Stimulated activated CD4-positive, alpha-beta T cell treated with anti-CD3 and anti-CD28 coated beads, Interleukin-2, amount 100 ng/mL, for 24 hours (primary cell): ENCODE measurements at places on chromosomes 7 and 10.

- no peak for DNase-seq
These were observed 233.4 kb downstream of the WDR37 start for GRCh38 chr10:1289591-1289990.

- DNase-seq: peak; percentile 51
These were observed 162.2 kb downstream of the SH3PXD2A start for GRCh38 chr10:103692952-103693811.

DNA sequence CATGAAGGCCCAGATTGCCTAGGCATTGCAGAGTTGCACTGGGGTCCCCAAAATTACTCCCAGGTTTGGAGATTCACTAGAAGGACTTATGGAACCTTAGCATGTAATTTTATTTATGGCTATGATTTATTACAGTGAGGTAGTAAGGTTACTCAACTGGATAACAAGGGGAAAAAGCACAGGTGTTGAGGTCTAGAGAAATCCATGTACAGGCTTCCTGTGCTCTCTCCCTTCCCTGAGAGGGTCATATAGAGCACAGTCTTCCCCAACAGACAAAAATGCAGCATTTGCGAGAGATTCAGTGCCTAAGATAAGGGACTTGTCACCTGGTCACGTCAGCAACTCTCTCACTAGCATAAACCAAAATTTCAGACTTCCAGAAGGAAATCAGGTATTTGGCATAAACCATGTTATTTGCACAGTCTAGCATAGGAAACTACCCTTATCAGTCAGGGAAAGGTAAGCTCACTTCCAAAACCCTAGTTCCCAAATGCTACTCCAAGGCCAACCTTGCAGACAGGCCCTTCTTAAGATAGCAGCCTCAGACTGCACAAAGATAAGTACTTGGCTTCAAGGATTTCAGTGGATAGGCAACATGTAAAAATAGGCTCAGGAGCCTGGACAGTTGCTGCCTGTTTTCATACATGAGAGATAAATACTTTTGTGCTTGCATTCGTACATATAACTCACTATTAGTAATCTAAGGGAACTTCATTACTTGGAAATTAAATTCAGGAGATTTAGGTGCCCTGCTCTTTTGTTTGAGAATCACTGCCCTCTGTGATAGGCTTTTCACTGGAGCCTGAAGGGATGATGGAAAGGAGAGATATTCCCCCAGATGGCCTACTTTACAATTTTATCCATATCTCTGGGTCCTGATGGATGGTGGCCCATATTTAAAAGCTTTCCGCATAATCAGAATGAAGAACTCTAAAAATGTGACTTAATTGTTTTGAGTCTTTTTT lies 378.4 kb upstream of the LRGUK start:
- DNase-seq: no peak

GRCh38 chr10:86282664-86283465 lies 83.7 kb downstream of the GRID1 start:
- DNase-seq: no peak

GRCh38 chr10:94224656-94225055 lies 138.1 kb downstream of the NOC3L start:
- no peak for DNase-seq

- DNase-seq: no peak
These were observed 88.8 kb upstream of the TNS3 start for GRCh38 chr7:47670729-47671128.

GRCh38 chr10:49649294-49649693 lies 30.2 kb upstream of the C10orf53 start:
- no peak for DNase-seq

GRCh38 chr10:94011296-94011695 lies 17.6 kb downstream of the PLCE1 start:
- no peak for DNase-seq

DNA sequence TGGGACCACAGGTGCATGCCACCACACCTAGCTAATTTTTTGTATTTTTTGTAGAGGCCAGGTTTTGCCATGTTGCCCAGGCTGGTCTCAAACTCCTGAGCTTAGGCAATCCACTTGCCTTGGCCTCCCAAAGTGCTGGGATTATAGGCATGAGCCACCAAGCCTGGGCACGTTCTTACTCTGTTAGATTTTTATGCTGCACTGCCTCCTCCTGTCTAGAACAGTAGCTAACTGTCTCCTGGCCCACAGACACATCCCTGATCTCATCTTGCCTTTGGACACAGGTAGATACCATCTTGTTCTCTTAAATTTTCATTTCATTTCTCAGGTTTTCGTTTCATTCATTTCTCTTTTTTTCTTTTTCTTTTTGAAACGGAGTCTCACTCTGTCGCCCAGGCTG lies 41.1 kb downstream of the BLVRA start:
- DNase-seq: no peak

DNA sequence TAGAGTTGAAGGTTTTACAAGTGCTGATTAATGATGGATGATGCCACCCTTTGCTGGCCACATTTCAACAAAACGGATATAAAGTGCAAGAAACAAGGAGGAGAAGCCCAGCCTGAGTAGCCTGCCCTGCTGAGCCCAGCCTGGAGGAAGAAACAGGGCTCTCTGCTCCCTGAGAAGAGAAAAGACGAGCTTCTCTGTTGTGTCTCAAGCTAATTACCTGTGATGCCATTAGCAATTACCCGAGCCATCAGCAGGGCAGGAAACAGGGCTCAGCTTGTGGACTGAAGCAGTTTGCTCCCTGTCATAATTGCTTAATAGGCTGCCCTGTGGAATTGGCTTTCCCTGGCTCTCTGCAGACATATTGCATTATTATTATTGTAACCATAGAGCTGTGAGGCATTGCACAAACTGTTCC lies 709.3 kb upstream of the AUTS2 start:
- no peak for DNase-seq

GRCh38 chr10:88728107-88728763 lies 22.2 kb downstream of the LIPK start:
- peak; percentile 67 for DNase-seq

GRCh38 chr7:139647085-139647484 lies 123.6 kb downstream of the CLEC2L start:
- DNase-seq: no peak

- no peak for DNase-seq
These were observed 25.4 kb downstream of the BTBD16 start for GRCh38 chr10:122296363-122297120.

DNA sequence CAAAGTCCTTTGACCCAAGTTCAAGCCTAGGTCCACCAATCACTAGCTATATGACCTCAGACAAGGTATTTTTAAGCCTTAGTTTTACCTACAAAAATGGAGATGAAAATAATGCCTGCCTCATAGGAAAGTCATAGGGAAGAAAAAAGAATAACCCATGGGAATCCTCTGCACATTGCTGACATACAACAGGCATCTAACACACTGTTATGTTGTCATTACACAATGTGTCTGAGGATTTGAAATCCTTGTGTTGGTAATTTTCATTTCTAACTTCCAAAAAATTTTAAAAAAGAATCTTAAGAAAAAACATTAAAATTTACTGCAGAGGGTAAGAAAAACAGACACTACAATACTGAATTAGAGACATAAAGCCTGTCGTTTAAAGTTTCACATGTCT lies 5.7 kb downstream of the ANK3 start:
- no peak for DNase-seq

DNA sequence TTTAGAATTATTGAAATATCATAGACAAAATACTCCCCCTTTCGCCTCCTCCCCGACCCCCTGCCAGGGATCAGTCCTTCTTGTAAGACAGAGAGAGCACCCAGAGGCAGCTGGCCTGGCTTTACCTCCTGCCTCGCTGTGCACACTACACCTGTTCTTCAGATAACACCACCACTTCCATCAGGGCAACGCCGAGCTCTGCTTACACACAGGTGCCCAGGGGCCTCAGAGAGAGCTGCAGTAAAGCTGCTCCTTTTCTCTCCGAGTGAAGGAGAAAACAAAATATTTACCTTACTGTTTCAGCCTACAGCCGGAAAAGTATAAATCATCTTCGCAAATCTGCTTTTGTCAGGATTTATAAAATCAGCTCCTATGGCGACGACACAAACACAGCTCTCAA lies 80.7 kb downstream of the HIPK2 start:
- no peak for DNase-seq

DNA sequence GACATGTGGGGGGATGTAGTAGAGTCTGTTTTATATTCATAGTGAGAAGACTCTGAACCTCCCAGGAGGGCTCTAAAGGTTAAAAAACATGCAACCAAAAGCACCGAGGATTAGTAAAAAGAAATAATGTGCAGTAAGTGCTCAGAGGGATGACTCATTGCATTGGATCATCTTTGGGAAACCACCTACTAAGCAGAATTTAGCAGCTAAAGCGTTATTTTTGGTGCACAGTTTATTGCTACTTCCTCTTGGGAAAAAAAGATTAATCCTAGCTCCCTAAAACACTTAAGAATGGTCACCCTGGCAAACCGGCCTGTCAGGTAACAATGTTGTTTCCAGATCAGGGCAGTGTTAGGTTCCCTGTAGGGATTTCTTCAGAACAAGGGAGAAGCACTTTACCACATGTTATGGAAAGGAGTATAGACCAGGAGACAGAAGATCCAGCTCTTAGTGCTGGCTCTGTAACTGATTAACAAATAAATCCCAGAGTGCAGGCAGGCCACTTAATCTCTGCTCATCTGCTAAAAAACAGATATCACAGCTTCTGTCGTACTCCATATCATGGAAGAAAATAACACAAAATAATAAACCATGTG lies 44.8 kb upstream of the FAM133B start:
- DNase-seq: no peak

GRCh38 chr7:136104269-136104603 lies 127.1 kb upstream of the MTPN start:
- no peak for DNase-seq

DNA sequence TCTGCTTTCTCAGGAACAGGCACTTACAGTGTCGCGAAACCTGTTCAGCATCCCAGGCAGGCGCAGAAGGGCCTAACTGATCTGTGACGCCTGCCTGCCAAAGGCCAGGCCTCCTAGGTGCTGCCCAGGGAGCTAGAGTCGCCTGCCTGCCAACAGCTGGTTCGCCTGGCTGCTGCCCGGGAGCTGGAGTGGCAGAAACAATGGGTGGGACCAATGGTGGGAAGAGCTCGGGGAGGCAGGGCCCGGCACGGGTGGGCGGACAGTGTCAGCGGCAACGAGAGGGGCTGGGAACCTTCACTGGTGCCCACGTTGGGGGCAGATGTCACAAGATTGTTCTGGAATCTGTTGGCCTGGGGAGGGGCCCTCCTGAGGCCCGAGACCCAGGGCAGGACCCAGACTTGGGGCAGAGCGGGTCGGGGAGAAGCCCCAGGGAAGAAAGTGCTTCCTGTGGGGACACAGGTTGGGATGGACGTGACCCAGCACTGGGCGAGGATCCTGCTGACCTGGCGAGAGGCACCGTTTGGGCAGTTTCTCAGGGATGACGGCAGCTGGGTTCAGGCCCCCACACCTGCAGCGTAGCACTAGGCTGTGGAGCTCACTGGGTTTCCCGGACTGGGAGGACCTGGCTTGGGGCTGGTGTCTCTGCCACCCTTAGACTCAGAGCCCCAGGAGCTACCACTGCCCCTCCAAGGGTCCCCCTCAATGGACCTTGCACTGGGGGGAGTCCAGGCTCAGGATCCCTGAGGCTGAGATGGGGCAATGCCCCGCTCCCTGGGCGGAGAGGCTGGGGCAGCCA lies 181.8 kb downstream of the ELFN1 start:
- no peak for DNase-seq

DNA sequence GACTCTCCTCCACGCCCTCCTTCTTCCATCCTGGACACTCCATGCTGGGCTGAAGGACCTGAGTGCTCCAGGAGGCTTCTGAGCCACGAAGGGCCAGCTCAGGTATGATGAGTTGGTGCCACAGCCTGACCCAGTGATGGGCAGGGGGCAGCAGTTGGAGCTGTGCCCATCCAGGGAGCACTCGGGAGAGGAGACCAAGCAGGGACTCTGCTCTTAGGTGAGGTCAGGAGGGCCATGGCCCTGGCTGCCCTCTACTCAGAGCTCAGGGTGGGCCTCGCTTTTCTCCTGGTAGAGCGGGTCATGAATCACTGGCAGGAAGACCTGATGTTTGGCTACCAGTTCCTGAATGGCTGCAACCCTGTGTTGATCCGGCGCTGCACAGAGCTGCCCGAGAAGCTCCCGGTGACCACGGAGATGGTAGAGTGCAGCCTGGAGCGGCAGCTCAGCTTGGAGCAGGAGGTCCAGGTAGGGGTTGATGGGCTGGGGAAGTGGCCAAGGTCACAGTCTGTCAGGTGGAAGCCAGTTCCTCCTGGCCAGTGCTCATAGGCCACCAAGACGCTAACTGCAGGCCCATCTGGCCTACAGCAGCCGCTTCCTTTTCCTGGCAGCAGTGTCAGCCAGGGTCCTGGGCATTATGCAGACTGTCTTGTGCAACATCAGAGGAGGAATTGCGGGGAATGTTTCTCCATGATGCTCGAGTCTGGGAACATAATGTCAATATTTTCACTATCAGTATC lies 50.8 kb downstream of the ALOX5 start:
- DNase-seq: no peak

- no peak for DNase-seq
These were observed 1.5 kb upstream of the NRP1 start for GRCh38 chr10:33335801-33336581.

DNA sequence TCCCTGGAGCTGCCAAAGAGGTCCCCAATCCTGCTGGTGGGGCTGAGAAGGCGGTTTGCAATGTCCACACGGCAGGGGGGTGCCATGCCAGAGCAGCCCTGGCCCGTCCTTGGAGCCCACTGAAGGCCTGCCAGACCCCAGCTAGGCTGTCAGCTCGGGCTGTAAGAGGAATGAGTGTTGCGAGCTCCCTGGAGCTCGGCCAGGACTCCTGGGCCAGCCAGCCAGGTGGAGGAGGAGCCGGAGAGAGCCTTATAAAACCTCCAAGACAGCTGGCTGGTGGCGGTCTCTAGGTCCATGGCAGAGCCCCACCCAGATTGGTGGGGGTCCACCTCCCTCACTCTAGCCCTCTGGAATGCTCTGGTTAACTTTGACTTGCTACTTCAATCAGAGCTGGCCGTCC lies 55.1 kb upstream of the CALN1 start:
- no peak for DNase-seq

GRCh38 chr7:47038621-47039020 lies 543.3 kb downstream of the TNS3 start:
- no peak for DNase-seq
